ENCODE measurements at places on chromosomes 2 and 18. TPM values are rescaled to one million over a fixed set of nuclear protein-coding genes. Genes with fewer than 3 reads are reported as not detected.

CTDP1 gene
- 15.7 TPM for total RNA-seq

DNA sequence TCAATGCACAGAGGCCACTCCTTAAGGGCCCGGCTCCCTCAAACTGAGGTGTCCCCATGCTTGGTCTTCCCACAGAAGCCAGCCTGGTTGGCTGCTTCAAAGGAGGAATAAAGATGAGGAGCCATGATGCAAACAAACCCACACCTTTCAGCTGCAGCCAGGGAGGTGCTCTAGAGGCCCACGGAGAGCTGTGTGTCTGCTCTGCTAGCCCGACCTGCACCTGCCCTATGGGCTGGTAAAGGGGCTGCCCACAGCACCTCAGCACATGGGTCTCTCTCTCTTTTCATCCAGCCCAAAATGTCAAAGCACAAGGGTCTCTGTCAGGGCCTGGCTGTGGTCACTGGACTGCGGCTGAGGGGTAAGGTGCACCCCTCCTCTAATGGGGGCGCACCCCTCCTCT is 132.1 kb downstream of the MSH2 start:
- no peak for DNase-seq

DNA sequence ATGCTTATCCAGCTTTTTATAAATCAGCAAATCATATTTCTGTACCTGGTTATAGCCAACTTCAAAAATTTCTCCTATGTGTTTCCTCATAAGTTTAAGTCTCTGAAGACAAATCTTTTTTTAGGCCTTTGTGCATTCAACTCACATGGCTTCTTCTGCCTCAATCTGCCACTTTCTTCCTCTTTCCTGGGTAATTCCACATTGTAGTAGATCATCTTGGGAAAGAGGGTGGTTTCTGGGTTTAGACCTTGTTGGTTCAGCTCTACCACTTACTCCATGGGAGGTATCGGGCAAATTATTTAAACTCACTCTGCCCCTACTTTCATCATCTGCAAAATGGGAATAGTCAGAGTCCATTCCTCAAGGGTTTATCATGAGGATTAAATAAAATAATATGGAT is 707.0 kb upstream of the ZEB2 start:
- no peak for DNase-seq

PRKAG3 gene
- 0.49 TPM for total RNA-seq

SH3RF3 gene
- 6.4 TPM for total RNA-seq

KCTD18 gene
- 13.0 TPM for total RNA-seq

DNA sequence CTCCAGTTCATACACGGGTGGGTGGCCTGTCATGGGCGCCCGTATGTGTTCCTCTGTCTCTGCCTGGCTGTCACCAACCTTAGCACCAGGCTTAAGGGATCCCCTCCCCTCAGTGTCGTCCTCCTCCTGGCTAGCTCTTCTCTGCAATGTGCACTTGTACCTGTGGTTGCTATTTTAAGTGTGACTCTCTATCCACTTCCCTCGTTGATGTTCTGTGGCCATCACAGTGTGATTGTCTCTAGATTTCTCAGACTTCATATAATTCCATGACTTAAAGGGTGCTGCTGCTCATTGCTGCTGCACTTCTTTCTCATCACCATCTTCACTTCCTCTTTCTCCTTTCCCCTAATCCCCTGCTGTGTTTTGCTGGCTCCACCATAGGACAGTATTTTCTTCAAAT is 143.4 kb downstream of the EML6 start:
- DNase-seq: no peak

ASPRV1 gene
- 5.6 TPM for total RNA-seq

DNA sequence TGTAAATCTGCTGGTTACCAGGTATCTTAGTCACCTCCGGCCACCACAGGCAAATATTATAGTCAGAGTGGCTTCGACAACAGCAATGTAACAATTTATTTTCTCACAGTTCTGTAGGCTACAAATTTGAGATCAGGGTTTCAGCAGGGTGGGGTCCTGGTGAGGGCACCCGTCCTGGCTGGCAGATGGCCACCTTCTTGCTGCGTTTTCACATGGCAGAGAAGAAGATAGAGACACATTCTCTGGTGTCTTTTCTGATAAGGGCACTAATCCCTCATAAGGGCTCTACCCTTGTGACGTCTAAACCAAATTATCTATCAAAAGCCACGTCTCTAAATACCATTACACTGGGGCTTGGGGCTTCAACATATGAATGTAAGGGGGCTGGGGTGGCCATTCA is 843.2 kb upstream of the FANCL start:
- DNase-seq: no peak

DNA sequence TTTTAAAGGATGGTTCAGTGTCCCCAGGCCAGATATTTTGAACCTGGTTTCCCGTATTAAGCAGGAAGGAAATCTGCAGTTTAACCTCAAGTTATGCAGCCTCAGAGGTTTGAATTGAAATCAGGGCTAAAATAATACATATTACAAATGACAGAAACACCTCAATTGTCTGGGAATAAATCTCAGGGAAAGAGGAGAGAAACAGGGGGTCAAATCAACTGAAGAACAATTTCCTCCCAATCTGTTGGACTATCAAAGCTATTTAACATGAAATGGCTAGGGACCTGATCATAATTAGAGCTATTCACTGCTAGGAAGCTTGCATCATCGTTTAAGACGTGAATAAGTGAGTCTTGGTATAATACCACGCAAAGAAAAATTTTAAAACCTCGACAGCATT is 150.0 kb upstream of the ARHGAP28 start:
- no peak for DNase-seq

CERKL gene
- not detected for total RNA-seq

GRCh38 chr2:193808877-193809276 is 1614.1 kb upstream of the TMEFF2 start:
- DNase-seq: no peak

DNA sequence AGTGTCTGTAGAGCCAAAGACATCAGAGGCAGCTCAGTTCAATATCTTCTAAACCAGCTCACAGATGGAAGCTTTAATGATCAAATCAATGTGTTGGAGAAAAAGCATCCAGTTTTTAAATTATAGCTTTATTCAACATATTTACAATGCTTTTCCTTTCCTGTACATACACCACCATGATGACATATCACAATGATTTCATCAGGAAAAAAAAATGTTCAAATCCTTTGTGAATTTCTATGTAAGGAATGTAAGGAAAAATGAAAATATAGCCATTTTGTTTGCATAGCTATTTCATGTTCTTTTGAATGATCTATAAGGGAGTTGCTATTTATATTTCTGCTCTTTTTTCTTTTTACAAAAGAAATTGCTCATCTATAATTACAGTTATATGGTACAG is 134.7 kb upstream of the CDH20 start:
- DNase-seq: no peak

ATP6V1B1 gene
- total RNA-seq: 1.3 TPM

DNA sequence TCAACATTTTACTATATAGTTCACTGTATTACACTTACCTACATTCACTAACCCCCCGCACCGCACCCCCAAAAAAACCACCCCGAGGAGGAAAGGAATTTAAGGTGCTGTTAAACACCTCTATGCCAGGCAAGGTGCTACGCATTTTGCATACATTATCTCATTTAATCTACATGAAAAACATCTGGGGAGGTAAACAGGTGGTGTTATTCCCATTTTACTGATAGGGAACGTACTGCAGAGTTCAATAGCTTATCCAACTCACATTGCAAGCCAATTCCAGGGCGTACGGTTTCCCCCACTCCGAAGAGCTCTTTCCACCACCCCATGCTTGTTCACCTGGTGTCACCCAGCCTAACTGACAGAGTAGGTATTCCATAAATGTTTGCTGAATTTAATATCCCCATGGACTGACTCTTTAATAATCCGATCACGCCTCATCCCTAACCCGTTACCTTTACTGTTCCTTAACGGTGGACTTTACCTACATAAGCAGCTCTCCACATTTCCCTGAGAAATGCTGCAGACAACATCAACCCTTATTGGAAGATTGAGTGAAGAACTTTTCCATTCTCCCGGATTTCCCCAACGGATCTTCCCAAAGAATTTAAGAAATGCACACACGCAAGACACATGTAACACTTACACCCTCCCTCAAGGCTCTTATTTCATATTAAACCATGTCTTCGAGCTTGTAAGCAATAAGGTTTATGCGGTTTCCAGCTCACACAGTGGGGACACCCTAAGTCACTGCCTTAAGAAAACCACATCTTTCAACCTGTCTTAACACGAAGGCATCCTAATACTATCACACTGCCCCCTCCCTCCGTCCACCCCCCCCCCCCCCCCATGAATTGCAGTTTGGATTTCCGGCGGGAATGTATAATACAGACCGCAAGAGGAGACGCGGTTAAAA is 1.2 kb downstream of the RAPH1 start:
- no peak for DNase-seq

- no peak for DNase-seq
Observed at GRCh38 chr2:161170958-161171932, 11.0 kb downstream of the TANK start.

SCN7A gene
- total RNA-seq: 109 TPM

GRCh38 chr2:161844822-161845221 is 220.6 kb downstream of the SLC4A10 start:
- DNase-seq: no peak

Data from sciatic nerve (tissue), 2 donors.